GM20000 (cell line): ENCODE measurements at places on chromosomes 13 and 19.

DNA sequence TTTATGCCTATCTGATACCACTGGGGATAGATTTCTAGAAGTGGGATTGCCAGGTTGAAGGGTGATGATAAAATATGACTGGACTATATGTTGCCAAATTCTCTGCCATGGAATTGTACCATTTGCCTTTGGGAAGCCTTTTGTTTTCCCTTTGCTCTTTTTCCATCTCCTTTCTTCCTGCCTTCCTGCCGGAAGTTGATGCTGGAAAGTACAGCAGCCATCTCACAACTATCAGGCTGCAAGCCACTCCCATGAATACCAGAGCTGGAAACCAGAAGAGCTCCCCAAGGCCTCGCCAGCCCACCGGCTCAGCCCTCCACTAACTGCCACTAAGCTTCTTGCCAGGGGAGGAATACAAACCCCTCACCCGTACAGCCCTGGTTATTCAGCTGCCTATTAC is 29.7 kb downstream of the ZIC5 start:
- DNase-seq = no peak

DNA sequence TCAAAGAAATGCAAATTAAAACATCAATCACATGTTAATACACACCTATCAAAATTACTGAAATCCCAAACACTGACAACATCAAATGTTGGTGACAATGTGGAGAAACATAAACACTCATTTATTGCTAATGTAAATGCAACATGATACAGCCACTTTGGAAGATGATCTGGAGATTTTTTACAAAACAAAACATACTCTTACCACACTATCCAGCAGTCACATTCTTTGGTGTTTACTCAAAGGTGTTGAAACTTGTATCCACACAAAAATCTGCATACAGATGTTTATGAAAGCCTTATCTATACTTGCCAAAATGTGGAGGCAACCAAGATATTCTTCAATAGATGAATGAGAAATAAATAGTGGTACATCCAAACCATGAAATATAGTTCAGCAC is 1219.5 kb upstream of the PCDH20 start:
- no peak for DNase-seq

DNA sequence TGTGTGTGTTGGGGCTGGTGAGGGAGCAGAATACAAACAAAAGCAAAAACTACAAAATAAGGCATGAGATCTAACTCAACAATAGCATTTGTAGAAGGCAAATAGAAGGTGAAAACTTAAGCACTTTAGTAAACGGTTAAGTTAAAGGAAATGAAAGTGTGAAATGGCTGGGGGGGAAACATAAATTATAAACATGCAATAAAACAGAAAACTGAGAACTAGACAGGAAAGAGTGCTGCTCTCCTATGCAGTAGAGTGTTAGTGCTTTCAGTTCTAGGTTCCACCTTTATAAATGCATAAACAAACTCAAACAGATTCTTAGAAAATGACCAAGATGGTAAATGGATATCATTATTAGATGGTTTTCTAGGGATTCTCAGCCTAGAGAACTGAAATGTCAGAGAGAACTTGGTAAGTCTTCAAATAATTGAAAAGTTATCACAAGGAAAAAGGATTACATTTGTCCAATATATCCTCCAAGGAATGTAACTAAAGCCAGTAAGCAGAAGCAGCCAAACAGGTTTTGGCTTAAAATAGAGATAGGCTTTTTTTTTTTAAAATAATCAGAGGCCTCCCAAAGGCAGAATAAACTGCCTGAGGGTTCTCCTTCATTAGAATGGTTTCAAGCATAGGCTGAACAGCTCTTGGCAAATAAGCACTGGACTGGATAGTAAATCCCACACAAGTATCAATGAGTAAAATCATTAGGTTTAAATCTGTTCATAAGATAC is 23.3 kb downstream of the RBM26 start:
- DNase-seq = no peak

GRCh38 chr13:109369353-109370052 is 416.9 kb downstream of the IRS2 start:
- DNase-seq = no peak

DNA sequence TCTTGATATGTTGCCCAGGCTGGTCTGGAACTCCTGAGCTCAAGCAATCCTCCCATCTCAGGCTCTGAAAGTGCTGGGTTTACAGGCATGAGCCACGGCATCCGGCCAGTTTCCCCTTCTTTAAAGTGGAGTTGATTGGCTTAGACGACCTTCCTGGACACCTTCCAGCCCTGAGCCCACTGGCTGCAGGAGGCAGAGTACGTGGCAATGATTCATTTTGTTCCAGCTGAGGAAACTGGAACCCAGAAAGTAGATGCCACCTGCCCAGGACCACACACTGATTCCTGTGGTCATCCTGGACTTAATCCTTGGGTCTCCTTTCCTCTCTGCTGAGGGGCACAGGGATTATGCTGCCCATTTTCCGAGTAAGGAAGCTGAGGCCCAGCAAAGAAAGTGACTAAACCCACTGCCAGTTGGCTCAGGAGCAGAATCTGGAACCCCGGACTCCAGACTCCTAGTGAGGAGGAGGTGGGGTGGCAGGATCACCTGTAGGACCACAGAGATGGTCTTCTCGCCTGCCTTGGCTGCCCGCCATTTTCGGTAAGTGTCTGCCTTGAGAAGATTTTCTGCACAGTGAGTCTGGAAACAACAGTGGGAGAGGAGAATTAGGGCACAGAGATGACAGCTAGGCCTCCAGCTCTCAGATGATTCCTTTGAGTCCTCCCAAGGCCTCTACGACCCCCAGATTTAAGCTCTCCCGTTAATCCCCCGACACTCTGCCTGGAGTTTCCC is 737 bp downstream of the XRCC1 start:
- no peak for DNase-seq

GRCh38 chr13:99969453-99969918 is 2.1 kb downstream of the ZIC5 start:
- no peak for DNase-seq

DNA sequence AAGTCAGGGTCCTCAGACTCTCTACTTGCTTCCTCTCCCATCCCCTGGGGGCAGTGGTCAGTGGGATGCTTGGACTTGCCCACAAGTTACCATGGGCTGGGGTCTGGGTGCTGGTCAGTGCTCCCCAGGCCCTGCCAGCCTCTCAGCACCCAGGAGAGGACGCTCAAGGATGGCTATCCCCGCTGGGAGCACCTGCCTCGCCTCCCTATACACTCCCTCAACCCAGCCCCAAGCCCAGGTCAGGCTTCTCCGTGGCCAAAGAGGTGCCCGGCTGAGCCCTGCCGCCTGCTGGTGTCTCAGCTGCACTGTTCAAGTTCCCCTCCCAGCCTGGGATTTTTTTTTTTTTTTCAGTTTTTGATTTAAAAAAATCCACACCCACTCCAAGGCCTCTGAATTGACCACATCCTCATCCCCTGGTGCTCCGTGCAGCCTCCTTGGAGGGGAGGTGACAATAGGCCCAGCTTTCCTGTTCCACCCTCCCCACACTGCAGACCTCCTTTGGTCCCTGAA is 10.8 kb downstream of the F2RL3 start:
- DNase-seq = peak; percentile 83

GRCh38 chr13:30584051-30584731 is 33.5 kb upstream of the USPL1 start:
- DNase-seq = no peak

DNA sequence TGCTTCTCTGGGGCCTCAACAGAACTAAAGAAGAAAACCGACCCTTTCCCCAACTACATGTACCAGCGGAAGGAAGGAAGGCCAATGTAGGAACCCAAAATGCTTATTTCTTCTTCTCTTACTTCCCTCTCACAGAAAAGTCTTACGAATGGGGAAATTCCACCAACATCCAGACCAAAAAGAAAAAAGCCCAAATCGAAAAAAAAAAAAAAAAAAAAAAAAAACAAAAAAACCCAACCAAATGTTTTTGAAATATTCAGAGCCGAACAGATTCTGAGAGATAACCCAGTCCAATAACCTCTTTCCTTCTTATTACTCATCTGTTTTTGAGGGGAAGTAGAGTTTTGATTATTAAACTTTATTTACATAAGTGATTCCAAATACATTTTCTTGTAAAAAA is 3.9 kb downstream of the PPM1N start:
- peak; percentile 10 for DNase-seq

DNA sequence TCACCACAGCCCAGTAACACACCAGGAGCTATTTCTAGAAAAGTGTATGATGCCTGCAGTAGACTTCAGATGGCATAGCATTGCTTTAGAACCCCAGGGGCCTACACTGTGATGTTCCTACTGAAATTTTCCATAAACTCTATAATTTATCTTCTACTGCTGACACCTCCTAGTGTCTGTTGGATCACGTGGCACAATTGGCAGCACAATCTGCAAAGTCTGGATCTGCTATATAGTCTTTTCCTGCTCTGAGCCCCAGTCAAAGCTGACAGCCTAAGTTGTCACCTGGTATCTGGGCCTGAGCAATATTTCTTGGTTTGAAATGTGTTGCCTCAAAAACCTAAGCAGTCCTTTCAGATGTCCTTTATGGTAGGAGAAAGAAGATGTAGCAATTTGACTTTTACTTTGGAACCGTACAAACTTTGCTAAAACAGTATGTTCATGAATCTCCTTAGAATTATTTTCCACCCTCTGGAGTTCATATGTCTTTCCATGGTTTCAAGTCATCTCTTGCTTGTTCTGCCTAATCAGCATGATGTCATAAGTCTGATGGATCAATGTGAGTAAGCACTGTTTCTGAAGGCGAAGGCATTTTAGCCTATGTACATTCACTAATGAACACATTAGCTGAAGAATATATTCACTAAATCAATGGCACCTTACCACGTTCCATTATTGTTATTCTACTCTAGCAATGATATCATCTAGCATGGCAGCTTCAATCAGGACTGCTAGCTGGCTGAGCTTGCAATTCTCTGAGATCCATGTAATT is 536.5 kb upstream of the NBEA start:
- no peak for DNase-seq

- DNase-seq = peak; percentile 23
Measured at GRCh38 chr13:73058432-73058735, 421 bp upstream of the KLF5 start.

DNA sequence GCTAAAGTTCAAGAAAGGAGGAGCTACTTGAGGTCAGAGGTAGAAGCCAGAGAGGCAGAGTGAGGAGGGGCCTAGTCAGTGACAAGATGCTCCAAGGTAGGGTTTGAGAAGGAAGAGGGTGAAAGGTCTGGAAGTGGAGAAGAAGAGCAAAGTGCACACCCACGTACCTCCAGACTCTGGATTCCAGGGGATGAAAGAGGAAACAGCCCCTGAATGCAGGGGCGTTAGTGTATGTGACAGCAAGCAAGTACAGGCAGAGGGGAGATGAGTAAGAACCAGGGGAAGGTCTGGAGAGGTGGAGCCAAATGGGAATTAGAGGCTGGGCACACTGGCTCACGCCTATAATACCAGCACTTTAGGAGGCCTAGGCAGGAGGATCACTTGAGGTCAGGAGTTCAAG is 8.7 kb downstream of the RPS28 start:
- DNase-seq = no peak

DNA sequence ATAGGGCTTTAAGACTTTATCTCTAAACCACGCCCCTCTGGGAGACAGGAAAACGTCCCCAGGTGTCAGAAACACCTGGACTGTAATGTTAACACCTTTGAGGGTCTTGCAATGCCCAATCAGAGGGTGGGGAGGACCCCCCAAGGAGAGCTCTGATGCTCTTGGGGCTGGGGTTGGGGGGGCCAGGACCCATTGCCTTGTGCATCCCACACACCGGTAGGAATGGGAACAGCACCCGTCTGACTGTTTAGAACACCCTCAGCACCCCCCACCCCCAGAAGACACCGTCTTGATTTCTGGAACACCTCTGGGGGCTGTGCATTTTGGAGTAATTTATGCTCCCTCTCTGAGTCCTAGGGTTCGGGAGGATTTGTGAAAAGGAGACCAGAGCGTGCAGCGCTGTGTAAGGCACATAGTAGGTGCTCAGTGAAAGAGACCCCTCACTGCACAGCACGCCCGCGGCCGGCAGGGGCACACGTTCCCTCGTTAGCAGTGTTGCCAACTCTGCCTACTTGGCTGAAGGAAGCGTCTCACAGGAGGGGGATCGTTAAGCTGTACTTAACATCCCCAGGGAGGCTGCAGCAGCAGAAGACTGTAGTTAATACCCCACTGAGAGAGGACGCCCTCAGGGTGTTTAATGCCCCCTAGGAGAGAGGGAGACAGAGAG is 2.8 kb upstream of the ERFL start:
- no peak for DNase-seq

DNA sequence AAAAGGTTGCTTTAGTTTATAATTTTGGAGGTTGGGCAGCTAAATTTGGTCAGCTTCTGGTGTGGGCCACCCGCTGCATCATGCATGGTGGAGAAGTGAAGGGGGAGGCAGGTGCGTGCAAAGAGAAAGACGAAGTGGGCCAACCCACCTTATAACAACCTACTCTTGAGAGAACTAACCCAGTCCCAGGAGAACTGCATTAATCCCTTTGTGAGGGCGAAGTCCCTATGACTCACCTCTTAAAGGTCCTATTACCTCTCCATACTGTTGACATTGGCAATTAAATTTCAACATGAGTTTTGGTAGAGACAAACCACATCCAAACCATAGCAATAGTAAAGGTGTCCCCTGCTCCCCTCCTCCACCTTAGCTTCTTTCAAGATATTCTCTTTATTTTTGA is 7.7 kb upstream of the FGF9 start:
- no peak for DNase-seq

DNA sequence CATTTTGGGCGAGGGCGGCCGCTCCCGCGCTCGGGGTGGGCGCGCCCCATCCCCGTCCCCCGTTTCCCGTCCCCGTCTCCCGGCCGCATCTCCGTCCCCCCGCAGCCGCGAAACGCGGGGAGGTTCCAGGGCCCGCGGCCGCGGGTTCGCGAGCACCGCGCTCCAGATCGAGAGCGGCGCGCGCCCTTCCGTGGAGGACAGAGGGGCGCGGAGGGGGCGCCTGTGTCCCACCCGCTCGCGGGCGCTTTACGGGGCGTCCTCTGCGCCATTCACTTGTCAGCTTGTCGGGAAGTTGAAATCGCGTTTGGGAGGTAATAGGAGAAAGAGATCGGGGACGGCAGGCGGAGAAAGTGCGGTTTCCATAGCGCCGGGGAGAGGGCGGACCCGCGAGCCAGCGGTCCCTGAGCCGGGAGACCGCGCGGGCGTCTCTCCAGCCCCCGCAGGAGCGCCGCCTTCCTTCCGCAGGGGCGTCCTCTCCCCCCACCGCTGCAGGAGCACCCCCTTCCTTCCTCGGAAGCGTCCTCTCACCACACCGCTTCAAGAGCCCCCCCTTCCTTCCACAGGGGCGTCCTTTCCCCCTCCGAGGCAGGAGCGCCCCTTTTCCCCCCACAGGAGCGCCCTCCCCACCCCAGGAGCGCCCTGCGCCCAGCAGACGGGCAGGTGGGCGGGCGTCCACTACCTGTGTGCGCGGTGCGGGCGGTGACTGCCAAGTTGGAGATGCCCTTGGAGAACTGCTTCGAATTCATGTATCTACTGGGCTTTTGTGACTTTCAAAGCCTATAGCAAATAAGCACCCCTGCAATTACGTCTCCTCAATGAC is 962 bp upstream of the IRS2 start:
- peak; percentile 31 for DNase-seq
